ENCODE measurements at places on chromosomes 11 and 22.

DNA sequence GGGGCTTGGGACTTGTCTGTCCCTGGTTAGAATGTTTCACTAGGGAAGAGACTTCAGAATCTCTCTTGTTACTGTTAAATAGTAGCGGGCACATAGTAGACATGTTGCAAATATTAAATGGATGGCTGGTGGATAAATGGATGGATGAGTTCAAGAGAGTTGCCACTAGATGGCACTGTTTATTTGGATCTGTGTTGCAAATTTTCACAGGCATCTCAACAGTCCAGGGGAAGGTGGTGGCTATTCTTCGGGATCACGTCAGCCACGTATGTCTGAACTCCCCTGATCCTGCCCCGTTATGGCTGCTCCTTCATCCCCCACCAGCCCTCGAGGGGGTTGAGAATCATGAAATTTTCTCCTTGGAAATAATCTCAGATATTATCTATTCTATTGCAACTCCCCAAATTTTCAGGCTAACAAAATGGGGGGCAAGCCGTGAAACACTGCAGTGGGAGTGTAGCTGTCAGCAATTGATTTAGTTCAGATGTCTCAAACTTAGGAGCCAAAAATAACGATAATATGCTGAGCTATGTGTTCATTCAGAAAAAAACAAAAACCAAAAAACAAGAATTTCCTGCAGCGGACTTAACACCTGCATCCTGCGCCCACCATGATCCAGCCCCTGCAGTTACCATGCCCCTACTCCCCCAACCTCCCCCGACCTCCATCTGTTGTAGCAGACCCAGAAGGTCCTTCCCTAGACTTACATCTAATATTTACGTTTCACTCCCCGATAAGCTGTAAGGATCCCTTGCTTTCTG is 29.1 kb upstream of the BIRC3 start:
- DNase-seq, result peak; percentile 85

DNA sequence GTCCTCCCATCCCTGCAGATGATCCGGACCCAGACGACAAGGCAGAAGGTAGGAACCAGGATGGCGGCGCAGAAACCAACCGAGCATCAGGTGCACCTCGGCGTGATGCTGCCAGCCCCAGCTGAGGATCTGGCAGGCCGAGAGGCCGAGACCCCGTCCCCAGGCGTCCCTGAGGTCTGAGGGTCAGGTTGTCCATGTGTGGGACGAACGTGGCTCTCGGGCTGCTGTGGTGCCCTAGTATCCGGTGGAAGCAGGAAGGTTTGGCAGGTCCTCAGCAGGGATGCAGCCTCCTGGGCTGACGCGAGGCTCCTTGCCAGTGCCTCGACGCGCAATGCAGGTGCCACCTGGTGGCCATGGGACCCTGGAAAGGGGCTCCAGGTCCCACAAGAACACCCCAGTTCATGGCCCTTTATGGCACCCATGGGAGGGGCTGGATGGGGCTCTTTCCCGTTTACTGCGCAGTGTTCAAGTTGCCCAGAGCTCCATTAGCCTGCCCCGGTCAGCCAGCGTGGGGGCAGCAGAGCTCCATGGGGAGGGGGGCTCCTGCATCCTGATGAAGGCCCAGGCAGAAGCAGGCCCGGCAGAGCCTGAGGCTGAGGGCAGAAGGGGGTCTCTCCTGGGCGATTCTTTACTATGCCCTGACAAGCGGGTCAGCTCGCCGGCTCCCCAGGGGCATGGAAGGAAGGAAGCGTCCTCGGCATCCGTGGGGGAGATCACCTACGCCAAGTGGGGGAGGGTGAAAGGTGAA is 129.9 kb downstream of the CTTN start:
- DNase-seq, result no peak

DNA sequence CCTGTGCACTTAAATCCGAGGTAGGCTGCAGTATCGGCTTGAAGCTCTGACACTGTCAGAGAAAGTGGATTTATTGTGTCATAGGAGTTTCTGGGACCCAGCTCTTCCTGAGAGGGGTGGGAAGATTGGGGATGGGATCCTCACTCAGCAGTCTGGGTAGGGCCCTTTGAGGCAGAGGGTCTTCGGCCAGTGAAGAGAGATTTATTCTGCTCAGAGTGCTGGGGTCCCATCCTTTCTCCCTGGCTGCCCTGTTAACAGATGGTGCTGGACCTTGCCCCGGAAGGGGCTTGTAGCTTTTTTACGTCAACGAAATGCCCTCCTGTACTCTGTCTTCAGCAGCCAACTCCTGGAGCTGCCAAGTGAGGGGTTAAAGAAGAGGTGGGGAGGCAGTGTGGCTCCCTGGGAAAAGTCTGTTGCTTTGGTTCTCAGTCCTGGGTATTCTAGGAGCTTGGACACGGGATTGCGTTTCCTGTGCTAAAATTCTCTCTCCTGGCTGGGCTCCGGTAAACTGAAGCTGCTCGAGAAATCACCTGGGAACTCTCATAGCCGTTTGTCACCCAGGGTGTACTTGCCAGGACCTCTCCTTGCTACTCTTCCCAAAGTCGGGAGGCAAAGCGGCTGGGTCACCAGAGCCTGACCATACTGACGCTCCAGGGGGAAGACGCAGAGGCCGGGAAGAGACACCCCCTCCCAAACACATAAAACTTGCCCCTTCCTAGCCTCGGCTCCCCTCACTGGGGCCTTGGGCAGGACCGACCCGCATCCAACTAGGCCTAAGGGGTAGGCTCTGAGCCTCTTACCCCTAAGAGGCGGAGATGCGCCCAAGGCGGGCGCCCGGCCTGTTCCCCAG is 806 bp upstream of the SMDT1 start:
- no peak for DNase-seq

GRCh38 chr11:66467034-66467659 is 442 bp downstream of the PELI3 start:
- peak; percentile 29 for DNase-seq

GRCh38 chr22:23149743-23150238 is 4.5 kb downstream of the RAB36 start:
- DNase-seq, result no peak

DNA sequence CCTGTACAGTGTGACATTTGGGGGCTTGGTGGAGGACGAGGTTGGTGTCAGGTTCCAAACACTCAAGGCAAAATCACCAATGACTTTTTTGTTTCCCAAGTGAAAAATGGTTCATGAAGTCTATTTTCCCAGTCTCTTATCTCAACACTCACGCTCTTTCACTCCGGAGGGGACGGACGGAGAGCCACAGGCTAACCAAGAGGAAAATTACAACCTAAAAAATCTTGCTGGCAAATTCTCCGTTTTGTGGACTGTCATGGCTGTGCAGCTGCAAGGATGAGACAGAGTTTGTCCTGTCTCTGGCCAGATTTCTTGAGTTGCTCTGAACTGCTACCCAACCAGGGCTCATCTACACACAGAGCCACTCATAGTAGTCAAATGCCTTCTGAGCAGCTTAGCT is 101.2 kb downstream of the ABTB2 start:
- no peak for DNase-seq

DNA sequence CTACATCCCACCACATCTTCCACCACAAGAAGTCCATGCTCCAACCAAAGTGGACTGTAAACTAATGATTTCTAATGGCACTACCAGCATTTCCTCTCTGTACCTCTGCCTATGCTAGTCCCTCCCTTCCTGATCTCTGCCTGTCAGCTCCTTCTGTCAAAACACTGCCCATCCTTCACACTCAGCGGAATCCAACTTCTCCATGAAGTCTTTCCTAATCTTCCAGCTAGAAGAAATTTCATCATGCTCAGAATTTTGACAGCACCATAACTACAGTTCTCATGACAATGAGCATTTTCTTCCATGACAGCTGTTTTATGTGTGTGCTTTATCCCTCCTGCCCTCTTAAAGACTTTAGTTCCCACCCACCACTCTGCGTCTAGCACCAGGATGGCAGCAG is 111.4 kb downstream of the SERGEF start:
- no peak for DNase-seq

- no peak for DNase-seq
Measured at GRCh38 chr11:70541699-70542098, 143.4 kb downstream of the CTTN start.

DNA sequence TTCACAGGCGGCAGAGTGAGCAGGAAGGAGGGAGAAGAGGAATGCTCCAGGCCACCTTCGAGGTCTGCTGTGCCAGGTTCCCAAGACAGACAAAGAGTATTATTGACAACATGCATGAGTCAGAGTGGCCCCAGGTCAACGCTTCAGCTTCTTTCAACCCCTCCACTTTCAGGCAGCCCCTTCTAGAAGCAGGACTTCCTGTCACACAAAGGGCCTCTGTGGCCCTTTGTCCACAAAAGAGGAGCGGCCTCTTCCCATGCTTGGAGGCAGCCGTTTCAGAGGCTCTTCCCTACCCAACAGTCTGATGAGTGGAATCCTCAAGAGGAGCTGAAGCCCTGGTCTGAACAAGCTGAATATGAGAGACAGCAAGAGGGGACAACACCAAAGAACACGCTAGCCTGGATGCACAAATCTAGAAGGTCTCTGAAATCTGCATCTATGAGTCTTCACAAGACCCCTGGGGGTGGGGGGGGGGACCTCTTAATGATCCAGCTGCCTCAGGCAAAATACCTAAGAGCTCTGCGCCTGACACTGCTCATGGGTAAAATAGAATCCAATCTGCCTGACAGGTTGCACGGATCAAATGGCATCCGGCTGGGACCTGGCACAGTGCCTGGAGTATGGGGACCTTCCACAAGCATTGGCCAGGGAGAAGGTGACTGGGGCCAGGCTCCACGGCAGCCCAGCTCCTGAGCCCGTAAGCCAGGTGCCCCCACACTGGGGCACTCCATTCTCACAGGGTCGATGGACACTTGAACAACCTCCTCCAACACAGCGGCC is 67.5 kb downstream of the PACSIN2 start:
- DNase-seq, result peak; percentile 43

- DNase-seq, result no peak
Measured at GRCh38 chr11:133577403-133577802, 45.1 kb upstream of the OPCML start.

- DNase-seq, result no peak
Measured at GRCh38 chr11:3199537-3200295, 18.9 kb downstream of the MRGPRG start.

- DNase-seq, result peak; percentile 17
Measured at GRCh38 chr11:12973528-12974181, 35.5 kb upstream of the RASSF10 start.

- DNase-seq, result no peak
Measured at GRCh38 chr11:75733431-75734107, 15.9 kb downstream of the MOGAT2 start.

DNA sequence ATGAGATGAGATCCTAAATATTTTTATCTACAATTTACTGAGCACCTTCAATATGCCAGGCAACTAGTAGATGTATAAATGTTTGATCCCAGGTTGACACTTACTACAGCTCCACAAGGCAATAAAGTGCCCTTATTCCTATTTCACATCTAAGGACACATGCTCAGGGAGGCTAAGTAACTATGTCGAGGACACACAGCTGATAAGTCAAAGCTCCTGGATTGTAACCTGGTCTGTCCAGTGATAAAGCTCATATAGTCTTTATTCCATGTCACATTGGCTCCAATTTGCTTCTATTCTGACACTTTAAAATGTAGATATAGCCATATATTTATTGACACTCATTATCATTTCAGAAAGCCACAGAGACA is 93.8 kb upstream of the BMAL1 start:
- no peak for DNase-seq

- DNase-seq, result no peak
Measured at GRCh38 chr11:19984048-19984742, 176.1 kb downstream of the DBX1 start.

DNA sequence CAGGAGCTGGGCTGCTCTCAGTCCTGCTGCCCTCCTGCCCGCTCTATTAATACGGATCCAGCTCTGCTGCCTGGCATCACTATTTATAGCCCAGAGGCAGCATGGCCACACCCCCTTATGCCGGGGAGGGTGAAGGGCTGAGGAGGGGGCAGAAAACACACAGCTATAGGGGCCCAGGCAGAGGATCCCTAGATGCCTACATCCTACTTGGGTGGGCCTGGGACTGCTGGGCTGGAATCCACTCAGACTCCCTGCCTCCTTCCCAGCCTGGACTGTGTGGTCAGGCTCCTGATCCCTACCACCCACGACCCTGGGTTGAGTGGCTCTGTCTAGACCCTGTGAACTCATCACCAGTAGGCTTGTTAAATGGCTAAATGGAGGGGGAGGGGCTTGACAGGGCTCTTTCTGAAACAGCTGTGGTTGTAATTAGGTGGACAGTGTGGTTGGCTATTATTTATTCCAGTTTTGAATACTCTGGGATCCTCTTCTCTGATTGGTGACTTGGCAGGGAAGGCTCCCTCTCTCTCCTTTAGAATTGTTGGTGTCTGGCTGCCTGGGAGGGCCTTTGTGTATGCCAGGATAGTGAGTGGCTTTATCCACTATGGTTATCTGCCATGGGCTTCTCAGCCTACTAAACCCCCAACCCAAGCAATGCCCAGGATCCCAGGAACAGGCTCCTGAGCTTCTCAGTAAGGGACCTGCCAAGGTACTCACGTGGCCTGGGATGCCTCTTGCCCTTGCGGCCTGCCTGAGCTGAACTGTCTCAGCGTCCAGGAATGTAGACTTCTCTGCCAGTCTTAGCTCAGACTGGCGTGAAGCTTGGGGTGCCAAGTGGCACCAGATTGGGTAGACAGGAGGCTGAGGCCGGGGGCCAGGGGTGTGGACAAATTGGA is 15.2 kb downstream of the PHLDB1 start:
- peak; percentile 98 for DNase-seq
